Frontal cortex (tissue), 4 donors: ENCODE measurements at places on chromosomes 4 and X. TPM values are rescaled to one million over a fixed set of nuclear protein-coding genes. Genes with fewer than 3 reads are reported as not detected.

ZNF711 gene
- 102 TPM for total RNA-seq

HTR2C gene
- 11.0 TPM for total RNA-seq

RHOXF1 gene
- not detected for total RNA-seq

SPATA18 gene
- 1.2 TPM for total RNA-seq

TRIM60 gene
- not detected for total RNA-seq

TCP11X2 gene
- total RNA-seq: not detected

NDNF gene
- 4.1 TPM for total RNA-seq
